ENCODE measurements at places on chromosomes 1 and 21. TPM values are rescaled to one million over a fixed set of nuclear protein-coding genes. Genes with fewer than 3 reads are reported as not detected.

The TAS1R1 gene
- total RNA-seq, result not detected

The UQCRHL gene
- 1.4 TPM for total RNA-seq

The LORICRIN gene
- not detected for total RNA-seq

The MYOC gene
- not detected for total RNA-seq

The FHAD1 gene
- 0.80 TPM for total RNA-seq

The DENND4B gene
- total RNA-seq, result 74.8 TPM

The AADACL3 gene
- total RNA-seq, result not detected

The TRIM33 gene
- 24.9 TPM for total RNA-seq

The GNAT2 gene
- 0.92 TPM for total RNA-seq

DNA sequence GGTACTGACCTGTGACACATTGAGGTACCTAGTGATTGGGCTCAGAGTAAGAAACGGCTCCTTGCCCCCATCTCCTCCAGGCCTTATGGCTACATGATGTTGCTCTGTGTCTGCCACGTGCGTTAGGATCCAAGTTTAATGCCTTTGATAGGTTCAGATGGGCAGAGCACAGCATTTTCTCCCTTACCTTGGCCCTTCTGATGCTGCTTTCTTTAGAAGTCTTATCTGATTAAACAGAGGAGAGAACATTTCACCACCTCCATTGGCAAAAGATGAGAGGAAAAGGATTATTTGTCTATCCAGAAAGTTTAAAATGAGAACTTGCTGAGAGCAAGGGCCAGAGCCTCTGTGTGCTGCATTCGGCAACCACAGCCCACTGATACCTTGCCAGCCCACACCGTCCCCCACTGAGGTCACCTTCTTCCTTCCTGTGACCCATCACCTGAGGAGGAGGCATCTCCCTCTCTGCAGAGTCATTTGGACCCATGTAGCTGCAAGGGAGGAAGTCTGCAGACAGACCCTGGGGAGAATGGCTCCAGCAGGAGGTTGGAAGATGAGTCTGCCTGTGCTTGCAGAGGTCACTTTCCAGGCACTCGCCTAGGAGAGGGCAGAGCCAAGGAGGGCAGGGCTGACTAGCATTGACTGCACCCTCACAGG is 16.7 kb downstream of the SHISA4 start:
- no peak for DNase-seq

GRCh38 chr1:35215346-35215745 is 22.4 kb upstream of the SFPQ start:
- DNase-seq, result no peak

DNA sequence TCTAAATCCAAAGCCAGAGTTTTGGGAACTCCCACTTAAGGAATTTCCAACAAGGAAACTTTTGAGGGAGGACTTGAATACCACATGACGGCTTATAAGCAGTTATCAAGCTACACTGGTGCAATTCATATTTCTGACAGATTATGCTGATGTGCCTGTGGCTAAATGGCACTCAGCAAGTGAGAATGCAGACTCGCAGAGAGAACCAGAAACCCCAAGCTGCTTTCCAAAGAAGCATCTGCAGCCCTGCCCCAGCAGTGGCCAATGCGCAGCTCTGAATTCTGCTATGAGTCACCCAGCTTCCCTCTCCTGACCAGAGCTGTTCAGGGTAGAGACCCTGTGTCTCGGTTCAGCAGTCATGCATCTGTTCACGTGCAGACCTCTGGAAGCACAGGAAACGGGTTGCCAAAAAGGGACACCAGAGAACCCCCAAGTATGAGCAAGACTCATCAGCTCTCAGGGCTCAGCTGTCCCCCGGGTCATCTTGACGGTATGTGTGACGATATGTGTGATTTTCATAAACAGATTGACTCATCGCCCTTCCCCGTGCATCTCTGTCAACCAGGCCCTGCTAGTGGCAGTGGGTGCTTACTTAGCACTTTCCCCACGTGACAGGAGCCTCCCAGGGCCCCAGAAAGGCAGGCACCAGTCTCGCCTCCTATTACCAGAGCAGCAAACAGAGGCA is 76.3 kb downstream of the ITPKB start:
- peak; percentile 99 for DNase-seq

DNA sequence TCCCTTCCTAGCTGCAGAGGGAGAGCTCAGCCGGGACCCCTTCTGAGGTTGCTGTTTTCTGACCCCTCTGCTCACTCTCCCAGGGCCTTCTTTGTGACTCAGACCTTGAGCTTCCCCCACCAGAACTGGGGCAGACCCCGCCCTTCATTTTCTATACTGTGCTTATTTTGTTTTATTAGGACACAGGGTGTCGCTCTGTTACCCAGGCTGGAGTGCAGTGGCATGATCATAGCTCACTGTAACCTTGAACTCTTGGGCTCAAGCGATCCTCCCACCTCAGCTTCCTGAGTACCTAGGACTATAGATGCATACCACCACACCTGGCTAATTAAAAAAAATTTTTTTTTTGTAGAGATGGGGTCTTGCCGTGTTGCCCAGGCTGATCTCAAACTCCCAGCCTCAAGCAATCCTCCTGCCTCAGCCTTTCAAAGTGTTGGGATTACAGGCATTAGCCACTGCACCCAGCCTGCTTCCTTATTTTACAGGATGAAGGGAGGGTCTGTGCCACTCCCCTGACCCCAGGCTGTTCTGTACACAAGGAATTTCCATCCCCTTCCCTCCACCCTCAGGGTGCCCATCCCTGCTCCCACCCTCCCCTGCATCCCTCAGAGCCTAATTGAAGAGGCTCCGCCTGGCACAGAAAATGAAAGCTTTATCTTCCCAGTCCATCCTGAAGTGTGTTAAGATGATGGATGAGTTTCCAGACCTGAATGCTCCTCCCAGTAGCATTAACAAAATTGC is 195.2 kb upstream of the POU3F1 start:
- DNase-seq, result no peak

GRCh38 chr21:42129300-42130266 is 58.5 kb downstream of the UMODL1 start:
- DNase-seq, result no peak

- DNase-seq, result peak; percentile 73
These were observed 183.8 kb downstream of the DHRS3 start for GRCh38 chr1:12434174-12434573.

- no peak for DNase-seq
These were observed 160.5 kb upstream of the HMCN1 start for GRCh38 chr1:185573677-185574076.

DNA sequence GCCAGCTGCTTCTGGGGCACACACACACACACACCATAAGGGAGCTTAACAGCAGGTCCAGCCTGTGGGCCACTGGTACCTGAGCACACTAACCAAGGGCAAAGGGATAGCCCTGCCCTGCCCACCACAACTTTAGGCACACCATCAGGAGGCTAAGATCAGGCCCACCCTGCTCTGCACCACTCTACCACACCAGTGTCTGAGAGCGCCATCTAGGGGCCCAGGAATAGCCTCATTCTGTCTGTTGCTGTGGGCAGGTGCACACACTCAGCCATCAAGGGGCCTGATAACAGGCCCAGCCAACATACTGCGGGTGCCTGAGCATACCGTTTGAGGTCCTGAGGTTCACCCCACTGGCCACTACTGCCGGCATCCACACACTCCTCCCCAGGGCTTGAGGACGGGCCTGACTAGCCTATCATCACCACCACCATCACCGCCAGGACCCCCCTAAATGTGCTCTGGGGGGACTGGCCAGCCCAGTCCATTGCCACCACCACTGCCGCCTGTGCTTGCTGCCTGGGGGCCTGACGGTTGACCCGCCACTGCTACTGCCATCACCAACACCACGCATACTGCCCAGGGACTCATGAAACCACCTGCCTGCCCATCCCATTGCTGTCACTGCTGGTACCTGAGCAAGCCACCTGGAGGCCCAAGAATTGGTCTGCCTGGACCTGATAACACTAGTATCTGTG is 31.3 kb downstream of the NSL1 start:
- no peak for DNase-seq

GRCh38 chr1:36582066-36582755 is 99.5 kb upstream of the CSF3R start:
- no peak for DNase-seq

GRCh38 chr1:87202451-87202850 is 126.2 kb upstream of the LMO4 start:
- no peak for DNase-seq

- DNase-seq, result no peak
These were observed 1.3 kb downstream of the ZNF644 start for GRCh38 chr1:91020486-91020885.

DNA sequence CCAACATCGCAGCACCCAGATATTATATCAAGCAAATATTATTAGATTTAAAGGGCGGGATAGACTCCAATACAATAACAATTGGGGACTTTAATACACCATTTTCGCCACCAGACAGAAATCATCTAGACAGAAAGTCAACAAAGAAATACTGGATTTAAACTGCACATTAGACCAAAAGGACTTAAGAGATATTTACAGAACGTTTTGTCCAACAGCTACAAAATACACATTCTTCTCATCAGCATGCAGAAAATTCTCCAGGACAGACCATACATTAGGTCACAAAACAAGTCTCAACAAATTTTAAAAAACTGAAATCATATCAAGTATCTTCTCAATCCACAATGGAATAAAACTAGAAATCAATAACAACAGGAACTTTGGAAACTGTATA is 121.2 kb downstream of the ACBD6 start:
- no peak for DNase-seq

DNA sequence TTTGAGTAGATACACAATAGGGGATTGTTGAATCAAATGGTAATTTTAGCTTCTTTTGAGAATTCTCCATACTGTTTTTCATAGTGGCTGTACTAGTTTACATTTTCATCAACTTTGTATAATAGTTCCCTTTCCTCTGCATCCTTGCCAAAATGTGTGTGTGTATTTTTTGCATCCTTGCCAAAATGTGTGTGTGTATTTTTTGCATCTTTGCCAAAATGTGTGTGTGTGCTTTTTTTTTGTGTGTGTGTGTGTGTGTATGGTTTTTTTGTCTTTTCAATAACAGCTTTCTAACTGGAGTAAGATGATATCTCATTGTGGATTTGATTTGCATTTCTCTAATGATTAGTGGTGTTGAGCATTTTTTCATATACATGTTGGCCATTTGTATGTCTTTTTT is 105.4 kb downstream of the ATP6V1G3 start:
- DNase-seq, result no peak

- no peak for DNase-seq
These were observed 77.6 kb upstream of the PGBD5 start for GRCh38 chr1:230503726-230504125.

- no peak for DNase-seq
These were observed 276.1 kb upstream of the SPAG17 start for GRCh38 chr1:118461154-118461553.

DNA sequence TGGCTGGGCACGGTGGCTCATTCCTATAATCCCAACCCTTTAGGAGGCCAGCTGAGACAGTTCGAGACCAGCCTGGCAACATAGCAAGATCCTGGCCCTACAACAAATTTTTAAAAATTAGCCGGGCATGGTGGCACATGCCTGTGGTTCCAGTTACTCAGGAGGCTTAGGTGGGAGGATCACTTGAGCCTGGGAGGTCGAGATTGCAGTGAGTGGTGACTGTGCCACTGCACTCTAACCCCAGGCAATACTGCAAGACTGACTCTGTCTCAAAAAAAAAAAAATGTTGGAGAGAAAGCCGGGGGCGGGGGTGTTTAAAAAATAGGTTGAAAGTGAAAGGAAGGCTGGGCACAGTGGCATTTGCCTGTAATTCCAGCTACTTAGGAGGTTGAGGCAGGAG is 16.5 kb downstream of the CLDN19 start:
- DNase-seq, result no peak

Data from GM12878 (cell line).